Stimulated activated naive CD4-positive, alpha-beta T cell treated with Interleukin-2 at 50 U/mL for 16 hours (primary cell): ENCODE measurements at places on chromosomes 4 and X.

GRCh38 chrX:95718746-95719145 is 965.9 kb upstream of the DIAPH2 start:
- no peak for DNase-seq

DNA sequence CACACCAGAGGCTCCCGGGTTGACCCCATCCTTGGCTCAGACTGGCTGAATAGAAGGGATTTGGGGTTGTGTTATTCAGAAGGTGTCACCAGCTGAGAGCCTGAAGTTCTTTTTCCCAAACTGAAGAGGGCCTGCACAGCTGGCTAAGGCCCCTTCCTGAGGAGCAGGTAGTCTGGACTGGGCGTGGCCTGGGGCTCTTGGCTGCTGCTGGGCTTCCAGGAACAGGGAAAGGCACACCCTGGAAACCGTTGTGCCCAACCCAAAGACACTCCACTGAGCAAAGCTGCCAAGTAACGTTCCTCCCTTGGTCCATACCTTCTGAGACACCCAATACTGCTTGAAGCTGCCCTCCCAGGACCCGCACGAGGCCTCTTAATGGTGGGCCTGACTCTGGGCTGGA is 8.3 kb upstream of the CXCR3 start:
- DNase-seq, result no peak

DNA sequence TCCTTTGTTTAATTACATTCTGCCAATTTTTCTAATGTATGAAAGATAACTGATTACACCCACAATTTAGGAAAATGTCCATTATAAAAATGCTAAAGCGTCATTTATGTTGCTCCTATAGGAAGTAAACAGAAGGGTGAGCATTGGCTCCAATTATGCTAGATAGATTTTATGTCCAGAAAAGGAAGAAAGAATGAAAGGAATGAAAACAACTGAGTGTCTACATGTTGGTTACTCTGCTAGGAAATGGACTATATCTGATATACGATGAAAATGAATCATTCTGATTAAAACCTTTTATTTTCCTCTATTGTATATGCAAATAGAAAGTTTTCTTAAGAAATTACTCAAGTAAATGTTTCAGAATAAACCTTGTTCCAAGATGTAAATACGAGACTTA is 1.6 kb downstream of the ENAM start:
- DNase-seq, result no peak

DNA sequence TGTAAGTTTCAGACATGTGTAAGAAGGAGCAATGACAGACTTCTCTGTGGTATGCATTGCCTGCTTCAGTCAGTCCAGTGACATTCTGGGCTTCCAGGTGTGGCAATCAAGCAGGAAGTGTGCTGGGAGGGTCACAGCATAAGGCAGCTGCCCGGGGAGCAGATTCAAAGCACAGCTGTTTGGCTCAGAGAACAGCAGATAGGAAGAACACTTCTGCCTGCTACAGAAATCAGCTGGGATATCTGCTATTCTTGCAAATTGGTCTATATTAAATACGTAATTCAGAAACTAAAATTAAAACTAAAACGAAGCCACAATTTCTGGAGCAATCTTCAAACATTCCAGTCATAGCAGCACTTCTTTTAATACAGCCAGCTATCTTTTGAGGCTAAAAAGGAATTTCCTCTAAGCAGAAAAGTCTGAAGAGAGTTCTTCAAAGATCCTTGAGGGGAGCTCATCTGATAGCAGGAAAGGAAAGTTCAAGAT is 47.5 kb upstream of the GALNT7 start:
- no peak for DNase-seq

DNA sequence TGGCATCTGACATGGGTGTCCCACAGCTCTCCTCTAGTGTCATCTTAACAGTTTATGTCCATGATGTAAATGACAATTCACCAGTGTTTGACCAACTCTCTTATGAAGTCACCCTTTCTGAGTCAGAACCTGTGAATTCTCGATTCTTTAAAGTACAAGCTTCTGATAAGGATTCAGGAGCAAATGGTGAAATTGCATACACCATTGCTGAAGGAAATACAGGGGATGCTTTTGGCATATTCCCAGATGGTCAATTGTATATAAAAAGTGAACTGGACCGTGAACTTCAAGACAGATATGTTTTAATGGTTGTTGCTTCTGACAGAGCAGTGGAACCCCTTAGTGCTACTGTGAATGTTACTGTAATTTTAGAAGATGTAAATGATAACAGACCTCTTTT is 4.6 kb downstream of the FAT4 start:
- DNase-seq, result no peak
